Mesenteric fat pad (tissue), 1 donor: ENCODE measurements at places on chromosomes 16 and 17. TPM values are rescaled to one million over a fixed set of nuclear protein-coding genes. Genes with fewer than 3 reads are reported as not detected.

- no peak for DNase-seq
Measured at GRCh38 chr17:4986403-4986802, 1.1 kb downstream of the CAMTA2 start.

DNA sequence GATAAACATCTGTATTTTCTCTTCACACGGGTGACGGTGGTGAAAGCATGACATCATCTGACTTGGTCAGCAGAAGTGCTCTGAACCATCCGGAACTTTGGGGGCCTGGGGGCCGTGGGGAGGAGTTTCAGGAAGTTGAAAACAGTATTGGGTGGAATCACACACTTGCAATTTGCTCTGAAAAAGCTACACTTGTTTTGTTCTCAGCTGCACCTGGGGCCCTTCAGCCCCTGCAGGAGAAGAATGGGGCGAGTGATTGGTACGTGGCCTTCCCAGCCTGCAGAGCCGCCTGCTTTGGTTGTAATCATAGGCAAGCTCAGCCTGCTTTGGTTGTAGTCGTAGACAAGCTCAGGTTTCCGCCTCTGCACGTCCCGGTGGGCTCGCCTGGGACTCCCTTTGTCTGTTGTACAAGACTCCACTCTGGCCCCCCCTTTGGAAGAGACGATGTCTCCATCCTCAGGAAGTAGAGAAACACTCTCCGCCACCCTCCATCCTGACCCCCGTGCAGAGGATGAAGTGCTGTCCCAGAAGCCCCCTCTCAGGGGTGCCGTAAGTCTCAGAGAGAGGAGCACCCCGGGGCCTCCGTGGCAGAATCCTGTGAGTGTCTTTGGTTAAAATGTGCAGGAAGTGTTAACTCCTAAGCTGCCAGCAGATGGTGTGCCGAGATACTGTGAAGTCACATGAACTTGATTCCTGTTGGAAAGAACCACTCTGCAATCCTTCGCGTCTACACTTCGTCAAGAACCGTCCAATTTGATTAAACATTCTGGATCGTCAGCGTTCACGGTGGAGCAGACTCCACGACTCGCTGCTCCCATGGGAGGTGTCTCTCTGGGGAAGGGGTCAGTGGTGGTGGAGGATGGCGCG lies 5.4 kb downstream of the BANP start:
- no peak for DNase-seq

The BRICD5 gene
- 2.9 TPM for total RNA-seq

GRCh38 chr17:61724777-61725176 lies 133.8 kb upstream of the NACA2 start:
- DNase-seq = no peak

The CLDN7 gene
- total RNA-seq = 5.6 TPM

- no peak for DNase-seq
Measured at GRCh38 chr16:11682655-11683096, 14.4 kb downstream of the SNN start.

The ANKRD40CL gene
- total RNA-seq = not detected

DNA sequence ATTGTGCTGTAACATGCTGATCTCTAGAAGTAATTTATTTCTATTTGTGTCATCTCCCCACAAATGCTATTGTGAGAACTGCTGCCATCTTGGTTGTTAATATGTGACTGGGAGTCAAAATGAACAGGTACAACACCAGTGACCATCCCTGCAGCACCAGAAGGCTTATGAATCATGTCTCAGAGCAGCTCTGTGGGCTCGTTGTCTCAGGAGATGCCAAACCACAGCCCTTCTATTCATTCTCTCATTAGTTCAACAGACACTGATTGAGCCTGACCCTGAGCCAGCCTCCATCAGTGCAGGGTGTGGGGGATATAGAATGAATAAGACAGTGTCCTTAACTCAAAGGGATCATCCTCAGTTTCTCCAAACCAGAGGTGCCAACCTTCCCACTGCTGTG lies 92.5 kb downstream of the UTP18 start:
- peak; percentile 37 for DNase-seq

DNA sequence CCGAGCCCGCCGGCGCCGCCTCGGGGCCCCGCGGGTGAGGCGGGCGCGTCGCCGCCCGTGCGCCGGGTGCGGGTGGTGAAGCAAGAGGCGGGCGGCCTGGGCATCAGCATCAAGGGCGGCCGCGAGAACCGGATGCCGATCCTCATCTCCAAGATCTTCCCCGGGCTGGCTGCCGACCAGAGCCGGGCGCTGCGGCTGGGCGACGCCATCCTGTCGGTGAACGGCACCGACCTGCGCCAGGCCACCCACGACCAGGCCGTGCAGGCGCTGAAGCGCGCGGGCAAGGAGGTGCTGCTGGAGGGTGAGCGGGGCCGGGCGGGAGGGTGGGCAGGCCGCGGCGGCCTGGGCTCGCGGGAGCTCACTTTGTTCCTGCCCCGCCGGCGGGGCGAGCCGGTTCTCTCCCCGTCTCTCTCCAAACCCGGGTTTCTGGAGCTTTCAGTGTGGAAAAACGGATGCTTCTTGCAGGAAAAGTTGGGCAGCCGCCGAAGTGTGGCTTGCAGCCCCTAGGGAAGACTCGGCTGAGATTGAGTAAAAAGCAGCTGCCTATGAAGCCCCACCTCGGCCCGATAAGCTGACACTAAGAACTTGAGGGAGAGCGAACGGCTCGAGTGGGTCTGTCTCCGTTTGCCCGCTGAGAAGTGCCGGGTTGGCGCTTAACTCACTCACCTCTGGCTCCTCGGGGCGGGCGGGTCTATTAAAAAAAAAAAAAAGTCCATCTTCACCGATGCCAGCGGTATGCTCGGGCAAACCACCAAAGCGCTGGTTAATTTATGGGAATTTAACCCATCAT lies 677 bp downstream of the SNTB2 start:
- no peak for DNase-seq

- DNase-seq = no peak
Measured at GRCh38 chr17:43728081-43728480, 30.5 kb downstream of the SOST start.
